ENCODE measurements at places on chromosomes 11 and 22.

GRCh38 chr11:57354699-57355098 is 16.5 kb downstream of the P2RX3 start:
- no peak for DNase-seq

DNA sequence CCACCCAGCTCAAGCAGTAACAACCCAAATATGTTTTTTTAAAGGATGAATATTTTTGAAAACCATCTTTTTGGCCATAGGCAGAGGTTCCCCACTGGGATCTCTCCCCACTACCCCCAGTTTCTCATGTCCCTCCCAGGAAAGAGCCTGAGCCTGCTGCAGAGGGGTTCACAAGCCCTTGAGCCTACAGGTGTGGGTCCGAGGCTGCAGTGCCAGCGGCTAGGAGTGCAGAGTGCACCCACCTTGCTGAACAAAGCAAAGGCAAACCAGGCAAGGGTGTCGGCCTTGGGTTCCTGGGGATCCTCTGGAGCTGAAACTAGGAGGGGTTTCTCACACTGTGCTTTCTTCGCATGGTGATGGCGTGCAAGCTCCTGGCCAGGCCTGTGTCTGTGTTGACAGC is 35.0 kb downstream of the GNAZ start:
- DNase-seq: no peak

DNA sequence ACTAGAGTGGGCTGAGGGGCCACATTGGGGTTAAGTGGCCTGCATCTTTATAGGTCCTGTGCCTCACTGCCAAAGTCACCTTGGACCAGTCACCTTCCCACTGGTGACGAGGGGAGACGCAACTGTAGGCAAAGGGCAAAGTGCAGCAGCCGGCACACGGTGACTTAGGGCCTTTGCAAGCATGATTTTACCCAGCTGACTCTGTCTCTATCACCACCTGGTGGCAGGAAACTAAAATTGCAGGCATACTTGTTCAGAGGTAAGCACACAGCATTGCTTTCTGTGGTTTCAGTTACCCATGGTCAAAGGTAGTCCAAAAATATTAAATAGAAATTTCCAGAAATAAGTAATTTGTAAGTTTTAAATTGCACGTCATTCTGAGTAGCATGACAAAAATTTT is 1164.4 kb downstream of the BRD1 start:
- no peak for DNase-seq

- no peak for DNase-seq
These were observed at the start of gene POU2AF1 for GRCh38 chr11:111378861-111379601. POU2AF1 (minus strand) TSS chr11:111379275; CDS start chr11:111379177, 98 bp downstream.

DNA sequence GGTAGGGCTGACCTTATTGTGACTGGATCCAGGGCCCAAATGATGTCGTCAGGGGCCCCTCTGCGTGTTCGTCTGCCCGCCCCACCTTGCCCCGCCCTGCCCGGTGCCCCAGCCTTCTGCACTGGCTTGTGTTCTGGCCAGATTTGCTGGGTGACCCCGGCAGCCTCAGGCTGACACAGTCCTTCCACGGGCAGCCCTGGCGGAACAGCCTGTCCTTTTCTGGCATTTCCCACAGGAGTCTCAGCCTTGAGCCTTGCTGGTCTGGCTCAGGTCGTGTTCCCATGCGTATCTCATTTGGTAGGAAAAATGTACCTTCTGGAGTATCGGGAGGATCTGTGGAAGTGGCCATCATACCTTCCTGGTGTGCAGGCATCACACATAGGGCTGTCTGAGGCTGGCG is 31.0 kb downstream of the IGHMBP2 start:
- no peak for DNase-seq

DNA sequence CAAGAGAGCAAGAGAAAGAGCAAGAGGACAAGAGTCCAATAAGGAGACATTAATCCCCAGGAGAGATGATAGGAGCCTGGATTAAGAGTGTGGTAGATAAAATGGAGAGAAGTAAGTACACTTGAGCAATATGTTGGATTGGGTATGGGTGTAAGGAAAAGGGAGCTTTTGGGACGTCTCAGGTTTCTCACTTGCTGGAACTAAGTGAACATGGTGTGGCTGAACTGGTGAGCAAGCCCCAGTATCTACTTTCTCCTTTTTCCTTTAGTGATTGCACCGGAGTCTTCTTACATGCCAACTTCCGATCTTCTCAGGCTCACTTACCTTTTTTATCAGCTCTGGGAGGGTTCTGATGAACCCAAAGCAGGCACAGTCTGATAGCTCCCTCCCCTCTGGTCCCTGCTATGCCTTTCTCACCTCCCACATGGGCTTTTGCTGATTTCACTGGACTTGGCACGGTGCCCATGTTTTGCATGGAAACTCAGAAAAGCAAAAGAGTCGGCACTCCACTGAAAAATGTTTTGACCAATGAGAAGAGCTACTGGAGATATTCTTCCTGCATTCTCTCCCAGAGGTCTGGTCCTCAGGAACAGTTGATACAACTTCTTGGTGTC is 14.5 kb upstream of the APLNR start:
- DNase-seq: no peak

GRCh38 chr22:21568347-21569075 is 997 bp downstream of the UBE2L3 start:
- DNase-seq: no peak

DNA sequence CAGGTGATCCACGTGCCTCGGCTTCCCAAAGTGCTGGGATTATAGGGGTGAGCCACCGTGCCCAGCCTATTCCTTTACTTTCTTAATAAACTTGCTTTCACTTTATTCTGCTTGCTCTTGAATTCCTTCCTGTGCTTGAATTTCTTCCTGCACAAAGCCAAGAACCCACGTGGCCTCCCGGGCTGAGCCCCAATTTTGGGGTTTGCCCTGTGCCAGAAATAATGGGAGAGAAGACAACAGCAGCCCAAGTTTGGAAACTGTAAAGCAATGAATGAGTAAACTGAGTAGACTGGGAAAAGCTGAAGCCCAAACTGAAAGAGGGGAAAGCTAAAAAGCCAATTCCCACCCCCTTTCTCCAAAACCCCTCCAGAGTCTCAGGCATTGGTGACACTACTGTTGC is 136.4 kb downstream of the NECTIN1 start:
- DNase-seq: no peak

DNA sequence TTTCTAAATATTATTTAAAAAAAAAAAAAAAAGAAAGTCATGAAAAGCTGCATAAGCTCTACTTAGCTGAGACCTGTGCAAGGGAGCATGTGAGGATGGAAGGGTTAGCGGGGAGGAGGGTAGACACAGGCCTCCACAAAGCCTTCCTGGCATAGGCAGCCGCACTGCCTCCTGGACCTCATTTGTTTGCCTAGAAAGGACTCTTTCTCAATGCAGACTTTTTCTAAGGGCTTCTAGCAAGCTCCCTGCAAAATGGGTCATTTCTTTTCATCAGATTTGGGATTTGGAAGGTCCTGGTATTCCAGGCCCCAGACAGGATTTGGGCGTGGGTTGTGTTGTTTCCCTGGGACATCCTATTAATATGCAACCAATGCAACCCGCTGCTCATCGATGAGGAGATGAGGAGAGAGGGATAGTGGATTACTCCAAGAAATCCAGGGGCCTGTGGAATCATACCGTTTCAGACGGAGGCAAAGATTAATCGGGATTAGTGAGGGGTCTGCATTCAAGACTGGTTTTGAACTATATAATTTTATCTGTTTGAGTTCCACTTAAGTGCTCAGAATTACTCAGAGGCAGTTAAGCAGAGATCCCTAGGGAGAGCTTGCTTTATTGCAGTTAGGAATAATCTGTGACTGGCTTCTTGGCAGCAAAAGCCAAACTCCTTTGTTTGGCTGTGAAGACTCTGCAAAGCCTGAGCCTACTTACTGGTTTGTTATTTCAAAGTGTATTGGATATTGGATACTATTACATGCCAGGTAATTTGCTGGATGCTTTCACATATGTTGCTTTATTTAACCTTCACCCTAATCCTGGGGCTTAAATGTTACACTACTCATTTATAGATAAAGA is 106.9 kb upstream of the NAV2 start:
- no peak for DNase-seq

- DNase-seq: no peak
These were observed 196.6 kb upstream of the CTSC start for GRCh38 chr11:88534185-88534584.

GRCh38 chr11:16155448-16155847 is 200.9 kb downstream of the SOX6 start:
- no peak for DNase-seq

DNA sequence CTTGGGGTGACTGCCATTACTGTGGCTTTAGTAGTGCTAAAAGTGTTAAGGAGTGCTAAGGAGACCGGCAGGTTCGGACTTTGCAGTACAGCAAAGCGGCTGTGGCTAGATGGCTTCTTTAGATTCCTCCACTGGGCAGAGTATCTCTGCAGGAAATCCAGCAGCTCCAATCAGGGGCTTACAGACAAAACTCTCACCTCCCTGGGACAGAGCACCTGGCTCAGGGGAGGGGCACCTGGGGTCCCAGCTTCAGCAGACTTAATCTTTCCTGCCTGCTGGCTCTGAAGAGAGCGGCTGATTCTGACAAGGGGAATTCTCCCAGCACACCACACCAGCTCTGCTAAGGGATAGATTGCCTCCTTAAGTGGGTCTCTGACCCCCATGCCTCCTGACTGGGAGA is 668.8 kb upstream of the TENM4 start:
- DNase-seq: no peak

DNA sequence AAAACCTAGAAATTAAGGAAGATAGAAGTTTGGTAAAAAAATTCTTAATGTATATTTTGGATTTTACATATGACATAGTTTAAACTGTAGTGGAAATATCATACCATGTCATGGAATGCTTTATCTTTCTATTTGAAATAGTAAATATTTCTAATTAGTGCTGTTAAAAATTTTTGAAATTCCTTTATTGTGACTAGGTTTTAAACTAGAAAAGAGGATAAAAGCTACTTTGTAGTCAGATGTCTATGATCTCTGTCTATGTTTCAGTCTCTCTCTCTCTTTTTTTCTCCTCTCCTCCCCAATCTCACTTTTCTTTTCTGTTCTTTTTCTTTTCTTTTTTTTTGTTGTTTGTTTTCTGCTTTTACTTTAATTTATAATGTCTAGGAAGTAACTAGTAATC is 226.2 kb downstream of the TMEM135 start:
- no peak for DNase-seq

DNA sequence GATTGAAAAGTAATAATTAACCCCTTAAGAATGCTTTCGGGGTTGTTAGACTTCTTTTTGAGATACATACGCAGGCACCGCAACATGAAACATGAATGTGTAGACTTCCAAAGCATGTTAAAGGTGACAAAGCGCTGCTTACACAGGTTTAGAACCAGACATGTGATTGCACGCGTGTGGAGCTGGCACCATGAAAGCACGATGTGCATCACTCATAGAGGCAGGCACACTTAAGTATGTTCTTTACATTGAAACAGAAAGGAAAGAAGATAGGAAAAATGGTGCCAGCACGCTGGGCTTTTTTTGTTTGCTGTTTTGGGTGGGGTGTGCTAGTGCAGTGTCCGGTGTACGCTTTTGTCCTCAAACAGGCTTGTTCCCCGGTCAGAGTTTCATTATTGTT is 83.6 kb upstream of the PPARA start:
- DNase-seq: no peak

- no peak for DNase-seq
These were observed 91.2 kb downstream of the LUZP2 start for GRCh38 chr11:24588081-24588480.

GRCh38 chr11:116855413-116855812 is 18.0 kb upstream of the APOA1 start:
- DNase-seq: no peak

- no peak for DNase-seq
These were observed 12.3 kb downstream of the TSKU start for GRCh38 chr11:76795290-76795935.

- DNase-seq: no peak
These were observed 8.1 kb downstream of the PC start for GRCh38 chr11:66950112-66950535.

GRCh38 chr22:44130076-44130711 is 50.5 kb upstream of the PARVG start:
- DNase-seq: peak; percentile 49

- no peak for DNase-seq
These were observed 6.8 kb downstream of the SC5D start for GRCh38 chr11:121299417-121299816.

DNA sequence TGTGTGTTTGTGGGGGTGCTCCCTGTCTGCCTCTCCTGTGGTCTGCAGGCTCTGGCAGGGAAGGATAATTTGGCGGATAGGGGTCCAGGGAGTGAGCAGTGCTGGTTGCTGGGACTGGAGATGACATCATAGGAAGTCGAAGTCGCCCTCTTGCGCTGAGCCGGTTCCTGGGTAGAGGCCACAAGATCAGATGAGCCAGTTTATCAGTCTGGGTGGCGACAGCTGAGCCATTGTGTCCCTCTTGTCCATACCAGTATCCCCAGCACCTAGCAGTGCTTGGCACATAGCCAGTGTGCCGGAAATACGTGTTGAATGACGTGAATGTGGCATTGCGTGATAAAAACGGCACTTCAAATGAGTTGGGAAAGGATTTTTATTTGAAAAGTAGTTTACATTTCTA is 9.8 kb downstream of the APOL5 start:
- DNase-seq: no peak

- no peak for DNase-seq
These were observed 110.8 kb downstream of the KCNQ1OT1 start for GRCh38 chr11:2588809-2589537.

GRCh38 chr11:4195909-4196308 is 101.3 kb downstream of the RRM1 start:
- no peak for DNase-seq

DNA sequence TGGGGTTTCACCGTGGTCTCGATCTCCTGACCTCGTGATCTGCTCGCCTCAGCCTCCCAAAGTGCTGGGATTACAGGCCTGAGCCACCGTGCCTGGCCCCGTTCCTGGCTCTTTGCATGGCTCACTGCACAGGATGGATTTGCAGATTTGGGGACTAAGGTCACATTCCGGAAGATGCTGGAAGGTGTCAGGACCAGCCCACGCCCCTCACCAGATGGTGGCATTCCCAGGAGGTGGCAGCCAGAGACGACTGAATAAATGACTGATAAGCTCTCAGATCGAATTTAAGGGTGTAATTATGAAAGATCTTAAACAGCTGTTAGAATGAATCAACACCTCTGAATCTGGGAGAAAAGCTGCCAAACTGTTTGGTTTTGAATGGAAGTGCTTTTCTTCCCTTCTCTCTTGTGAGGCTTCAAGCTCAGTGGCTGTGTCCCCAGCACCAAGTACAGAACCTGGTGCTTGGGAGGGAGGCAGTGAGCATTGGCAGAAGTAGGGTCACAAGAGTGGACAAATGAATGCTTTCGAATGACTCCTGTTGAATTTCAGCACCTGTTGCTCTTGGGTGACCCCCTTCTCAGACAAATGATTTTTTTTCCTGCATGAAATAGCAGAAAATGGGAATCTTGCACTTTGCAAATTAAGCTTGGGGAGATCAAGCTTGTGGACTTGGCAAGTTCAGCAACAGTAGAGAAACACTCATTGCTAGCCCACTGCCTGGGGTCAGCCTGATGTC is 69.6 kb downstream of the KIAA1671 start:
- peak; percentile 21 for DNase-seq

Measured in NCI-H1694 (cell line).